ENCODE measurements at places on chromosomes 2 and 18. TPM values are rescaled to one million over a fixed set of nuclear protein-coding genes. Genes with fewer than 3 reads are reported as not detected.

Gene TMEM18
- polyA plus RNA-seq = 26.0 TPM

Gene KIF5C
- 0.03 TPM for polyA plus RNA-seq

Gene AMER3
- not detected for polyA plus RNA-seq

Gene KCNF1
- 0.08 TPM for polyA plus RNA-seq

Gene LAPTM4A
- polyA plus RNA-seq = 460 TPM

Gene DOK6
- polyA plus RNA-seq = not detected

Gene TDRD15
- polyA plus RNA-seq = not detected

DNA sequence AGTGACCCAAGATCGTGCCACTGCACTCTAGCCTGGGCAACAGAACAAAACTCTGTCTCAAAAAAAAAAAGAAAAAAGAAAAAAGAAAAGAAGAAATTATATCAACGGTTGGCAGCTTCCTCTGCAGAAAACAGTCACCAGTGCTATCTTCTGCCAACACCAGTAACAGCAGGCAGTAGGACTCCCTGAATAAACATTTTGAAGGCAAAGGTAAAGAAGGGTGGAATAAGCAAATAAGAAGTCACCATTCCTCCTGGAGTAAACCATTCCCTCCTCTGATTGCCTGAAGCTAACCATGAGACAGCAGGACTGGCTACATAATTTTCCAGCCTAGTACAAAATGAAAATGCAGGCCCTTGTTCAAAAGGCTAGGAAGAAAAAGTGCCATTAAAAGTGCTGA, 9.0 kb upstream of the RNF103 start:
- DNase-seq = no peak

DNA sequence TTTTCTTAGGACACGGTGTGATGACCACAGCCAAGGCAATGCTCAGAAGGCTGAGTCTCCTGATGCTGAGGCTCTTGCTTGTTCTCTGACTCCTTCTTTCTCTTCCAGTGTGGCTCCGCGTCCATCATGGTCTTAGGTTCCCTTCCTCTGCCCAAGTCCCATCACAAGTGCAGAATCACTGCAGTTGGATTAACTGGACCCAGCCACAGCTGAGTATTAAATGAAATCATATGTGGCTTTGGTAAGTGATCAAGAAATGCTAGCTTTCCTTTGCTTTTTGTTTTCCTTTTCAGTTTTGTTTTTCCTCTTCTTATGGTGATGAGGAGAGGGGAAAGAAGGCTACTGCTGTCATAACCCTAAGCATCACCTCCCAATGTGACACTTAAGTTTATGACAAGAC, 375.8 kb downstream of the INSIG2 start:
- no peak for DNase-seq

GRCh38 chr18:21914739-21915319, 174.2 kb downstream of the MIB1 start:
- DNase-seq = no peak

DNA sequence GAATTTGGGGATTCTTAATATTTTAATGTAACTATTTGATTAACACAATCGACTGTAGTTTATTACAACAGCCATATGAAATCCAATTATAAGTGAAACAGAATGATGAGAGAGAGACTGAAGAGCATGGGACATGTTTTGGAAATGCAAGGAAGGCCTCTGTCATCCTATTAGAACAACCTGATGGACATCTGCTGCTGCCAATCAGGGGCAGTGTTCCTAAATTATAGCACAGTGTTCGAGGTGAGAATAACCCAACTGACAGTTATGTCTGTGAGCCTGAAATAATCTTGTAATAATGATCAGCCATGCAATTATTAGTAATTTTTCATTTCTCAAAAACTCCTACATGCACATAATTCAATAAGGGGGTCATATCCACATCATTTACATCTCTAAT, 73.6 kb downstream of the CCDC141 start:
- DNase-seq = no peak

- DNase-seq = no peak
Observed at GRCh38 chr2:121121661-121122060, 163.3 kb downstream of the TFCP2L1 start.

GRCh38 chr2:145161656-145162055, 641.7 kb upstream of the ZEB2 start:
- no peak for DNase-seq

- DNase-seq = no peak
Observed at GRCh38 chr2:83471655-83472054, 987.4 kb downstream of the SUCLG1 start.

- DNase-seq = no peak
Observed at GRCh38 chr2:203022751-203023150, 8.1 kb downstream of the NBEAL1 start.

GRCh38 chr2:168935810-168936581, 34.9 kb downstream of the G6PC2 start:
- no peak for DNase-seq

DNA sequence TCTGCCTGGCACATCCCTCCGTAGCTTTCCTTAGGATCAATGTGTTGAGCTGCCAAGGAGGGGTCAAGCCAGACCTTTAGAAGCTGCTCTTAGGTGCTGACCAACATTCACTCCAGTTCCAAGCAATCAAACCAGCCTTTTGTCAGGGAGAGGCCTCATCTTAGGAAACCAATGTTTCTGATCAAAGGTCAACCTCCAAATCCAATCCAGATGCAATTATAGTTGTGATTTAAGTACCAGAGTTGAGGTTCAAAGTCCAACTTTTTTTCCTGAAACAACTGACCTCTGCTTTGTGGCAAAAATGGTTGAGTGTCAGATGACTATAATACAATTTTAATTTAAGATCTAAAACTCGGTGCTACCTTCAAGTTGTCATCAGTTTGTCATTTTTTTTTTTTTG, 303.4 kb downstream of the ALK start:
- no peak for DNase-seq

Data from keratinocyte (primary cell).